Calu3 (cell line): ENCODE measurements at places on chromosomes 16 and 17. TPM values are rescaled to one million over a fixed set of nuclear protein-coding genes. Genes with fewer than 3 reads are reported as not detected.

KRT15 gene
- total RNA-seq, result 83.0 and 86.8 TPM in 2 replicates

DNA sequence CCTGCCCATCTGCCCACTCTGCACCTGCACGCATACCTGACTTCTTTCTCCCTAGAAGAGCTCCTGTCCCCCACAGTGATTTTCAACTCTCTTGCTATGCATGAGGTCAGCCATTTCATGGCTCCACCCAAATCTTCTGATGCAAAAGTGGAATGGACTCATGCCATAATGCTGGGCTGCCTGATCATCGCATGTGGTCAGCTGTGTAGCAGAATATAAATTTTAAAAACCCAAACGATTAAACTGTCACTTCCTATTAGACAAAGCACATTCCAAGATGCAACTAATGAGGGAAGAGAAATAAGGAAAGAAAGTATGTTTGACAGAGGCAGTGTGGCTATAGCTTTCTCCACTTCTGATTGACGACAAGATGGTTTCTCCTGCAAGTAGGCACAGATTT is 26.1 kb downstream of the GRIN2A start:
- no peak overlapping the region for H3K27ac ChIP-seq
- DNase-seq, result no peak
- H3K4me3 ChIP-seq, result no peak overlapping the region
- no peaks in the 10 kb centered on the region for H3K36me3 ChIP-seq

DNA sequence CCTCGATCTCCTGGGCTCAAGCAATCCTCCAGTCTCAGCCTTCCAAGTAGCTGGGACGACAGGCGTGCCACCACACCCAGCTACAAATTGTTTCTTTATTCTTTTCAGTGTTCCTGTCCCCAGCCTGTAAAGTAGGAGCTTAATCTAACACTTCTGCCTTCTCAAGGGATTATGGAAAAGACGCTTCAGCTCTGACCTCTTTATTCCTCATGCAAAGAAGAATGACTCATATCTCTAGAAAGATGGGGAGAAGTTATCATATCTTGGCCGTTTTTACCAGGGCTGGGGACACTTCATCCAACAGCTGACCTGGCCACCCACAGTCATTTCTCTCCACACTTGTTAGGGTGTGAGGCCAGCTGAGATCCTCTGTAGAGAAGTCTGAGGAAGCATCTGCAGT is 172.6 kb downstream of the HAPSTR1 start:
- no peaks in the 10 kb centered on the region for H3K36me3 ChIP-seq
- H3K27ac ChIP-seq, result no peak overlapping the region
- H3K4me3 ChIP-seq, result no peak overlapping the region
- no peak for DNase-seq

ZFP90 gene
- 30.4 and 32.1 TPM in 2 replicates for total RNA-seq

WFIKKN1 gene
- 0.66 and 0.90 TPM in 2 replicates for total RNA-seq

- H3K27ac ChIP-seq, result no peak overlapping the region
- H3K27me3 ChIP-seq, result peaks cover 49% of the 10 kb centered on the region
- no peaks in the 10 kb centered on the region for H3K36me3 ChIP-seq
- H3K4me1 ChIP-seq, result no peaks in the 10 kb centered on the region
- DNase-seq, result no peak
These were observed 72.8 kb downstream of the AXIN2 start for GRCh38 chr17:65488665-65489064.

- no peak for DNase-seq
- no peaks in the 10 kb centered on the region for H3K27me3 ChIP-seq
- H3K27ac ChIP-seq, result peak overlapping the region; percentile 40
- H3K4me1 ChIP-seq, result no peaks in the 10 kb centered on the region
- peaks cover 89% of the 10 kb centered on the region for H3K36me3 ChIP-seq
These were observed 6.2 kb downstream of the ZNF75A start for GRCh38 chr16:3311496-3311895.

GRCh38 chr16:81581107-81581506 is 136.5 kb downstream of the CMIP start:
- H3K27me3 ChIP-seq, result no peaks in the 10 kb centered on the region
- peak overlapping the region; percentile 36 for H3K4me3 ChIP-seq
- peaks cover 51% of the 10 kb centered on the region for H3K4me1 ChIP-seq
- H3K27ac ChIP-seq, result peak overlapping the region; percentile 96
- peak; percentile 88 for DNase-seq

KCNJ2 gene
- not detected in 2 replicates for total RNA-seq
